ENCODE measurements at places on chromosomes 13 and 19. TPM values are rescaled to one million over a fixed set of nuclear protein-coding genes. Genes with fewer than 3 reads are reported as not detected.

The CYP4F2 gene
- total RNA-seq: not detected

The OR7D2 gene
- under 0.01 TPM for total RNA-seq

The PLPPR3 gene
- total RNA-seq: 0.35 TPM

The NANOS3 gene
- 2.6 TPM for total RNA-seq

The DHDH gene
- 0.31 TPM for total RNA-seq

The GPR183 gene
- 1.8 TPM for total RNA-seq

The CERS4 gene
- total RNA-seq: 15.6 TPM

The AZU1 gene
- total RNA-seq: 0.18 TPM

The MAST1 gene
- total RNA-seq: 0.09 TPM

Data from muscle of leg (tissue), 16 donors.